NCI-H1417 treated with DMSO at 0.1 percent for 48 hours (cell line): ENCODE measurements at places on chromosomes 12 and 14.

GRCh38 chr12:109716512-109717389 is 3.1 kb downstream of the FAM222A start:
- no peak for DNase-seq

DNA sequence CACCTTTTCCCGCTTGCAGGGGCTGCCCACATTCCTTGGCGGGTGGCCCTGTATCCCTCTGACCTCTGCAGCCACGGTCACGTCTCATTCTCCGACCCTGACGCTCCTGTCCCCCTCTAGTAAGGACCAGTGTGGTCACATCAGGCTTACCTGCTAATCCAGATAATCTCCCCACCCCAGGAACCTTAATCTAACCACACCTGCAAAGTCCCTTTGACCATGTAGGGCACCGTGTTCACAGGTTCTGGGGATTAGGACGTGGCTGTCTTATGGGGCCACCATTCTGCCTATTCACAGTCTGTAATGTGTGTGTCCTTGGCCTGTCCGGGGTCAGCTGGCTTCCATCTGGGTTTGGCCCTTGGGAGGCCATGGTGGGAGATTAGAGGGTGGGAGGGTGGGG is 368.9 kb downstream of the AACS start:
- DNase-seq: no peak

DNA sequence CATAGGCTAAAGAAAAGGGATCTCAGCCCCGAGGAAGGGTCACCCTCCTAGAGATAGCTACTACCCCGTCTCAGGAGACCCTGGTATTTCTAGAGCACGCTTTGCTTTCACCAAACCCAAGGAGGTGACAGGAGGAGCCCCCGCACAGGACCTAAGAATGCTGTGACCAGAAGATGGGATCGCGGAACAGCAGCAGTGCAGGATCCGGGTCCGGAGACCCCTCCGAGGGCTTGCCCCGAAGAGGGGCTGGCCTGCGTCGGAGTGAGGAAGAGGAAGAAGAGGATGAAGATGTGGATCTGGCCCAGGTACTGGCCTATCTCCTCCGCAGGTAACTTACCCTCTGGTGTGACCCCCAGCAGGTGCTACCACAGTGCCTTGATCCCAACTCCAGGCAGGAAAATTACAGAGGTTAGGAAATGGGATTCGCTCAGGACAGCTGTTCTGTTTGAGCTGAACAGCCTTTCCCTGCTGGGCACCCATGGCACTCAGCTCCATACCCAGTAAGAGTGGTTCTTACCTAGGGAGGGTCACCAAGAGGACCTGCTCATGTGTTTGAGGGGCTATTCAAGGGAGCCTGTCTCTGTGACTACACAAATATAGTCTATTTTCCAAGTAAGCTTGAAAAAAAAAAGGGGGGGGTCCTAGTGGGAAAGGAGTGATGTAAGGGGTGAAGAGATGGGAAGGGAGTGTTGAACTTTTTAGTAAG is 826 bp upstream of the NRL start:
- no peak for DNase-seq

DNA sequence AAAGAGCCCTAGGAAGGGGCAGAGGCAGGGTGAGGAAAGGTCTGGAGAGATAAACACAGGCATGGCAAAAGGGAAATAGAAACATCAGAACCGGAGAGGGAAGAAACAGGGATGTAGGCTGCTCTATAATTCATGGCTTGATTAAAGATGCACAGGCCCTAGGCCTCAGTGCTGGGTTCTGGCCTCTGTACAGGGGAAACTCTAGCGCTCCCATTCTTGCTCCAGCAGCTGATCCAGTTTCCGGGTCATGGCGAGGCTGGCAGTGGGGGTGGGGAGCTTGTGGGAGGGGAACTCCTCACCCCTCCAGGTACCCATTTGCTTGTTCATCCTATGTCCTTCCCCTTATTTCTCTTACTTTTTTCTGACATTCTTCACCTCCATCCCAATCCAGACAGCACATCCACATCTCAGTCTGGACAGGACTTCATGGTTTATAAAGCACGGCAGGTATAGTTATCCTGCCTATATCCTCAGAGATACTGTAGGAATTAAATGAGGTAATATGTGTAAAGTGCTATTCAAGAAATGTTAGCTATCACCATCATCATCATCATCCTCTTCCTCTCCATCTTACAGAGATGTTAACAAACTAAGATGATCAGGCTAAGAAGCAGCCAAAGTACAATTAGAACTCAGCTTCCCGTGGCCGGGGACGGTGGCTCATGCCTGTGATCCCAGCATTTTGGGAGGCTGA is 8.0 kb upstream of the GPR84 start:
- DNase-seq: no peak
